ENCODE measurements at places on chromosomes 11 and 22.

- no peak for DNase-seq
Measured at GRCh38 chr11:19646921-19647320, 65.7 kb upstream of the NAV2 start.

GRCh38 chr11:44775985-44776446, 49.3 kb downstream of the TSPAN18 start:
- DNase-seq: no peak

GRCh38 chr11:69613594-69613993, 27.4 kb upstream of the CCND1 start:
- no peak for DNase-seq

GRCh38 chr11:57279116-57279515, 42.1 kb upstream of the APLNR start:
- DNase-seq: no peak

DNA sequence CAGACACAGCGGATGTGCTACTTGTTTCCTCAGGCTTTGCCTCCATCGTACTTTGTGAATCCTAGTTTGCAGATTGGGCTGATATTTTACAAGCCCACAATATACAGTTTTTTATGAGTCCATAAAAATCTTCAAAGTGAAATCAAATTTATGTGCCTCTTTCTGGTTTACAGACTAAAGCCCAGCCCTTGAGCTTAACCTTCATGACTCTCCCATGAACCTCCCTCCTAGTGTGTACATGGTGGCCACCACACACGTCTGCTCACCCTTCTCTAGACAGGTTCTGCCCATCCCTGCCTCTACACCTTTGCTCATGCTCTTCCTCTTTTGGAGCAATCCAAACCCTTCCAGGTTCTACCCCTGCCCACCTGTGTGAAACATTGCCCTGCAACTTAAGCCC, 129.4 kb downstream of the TENM4 start:
- no peak for DNase-seq

DNA sequence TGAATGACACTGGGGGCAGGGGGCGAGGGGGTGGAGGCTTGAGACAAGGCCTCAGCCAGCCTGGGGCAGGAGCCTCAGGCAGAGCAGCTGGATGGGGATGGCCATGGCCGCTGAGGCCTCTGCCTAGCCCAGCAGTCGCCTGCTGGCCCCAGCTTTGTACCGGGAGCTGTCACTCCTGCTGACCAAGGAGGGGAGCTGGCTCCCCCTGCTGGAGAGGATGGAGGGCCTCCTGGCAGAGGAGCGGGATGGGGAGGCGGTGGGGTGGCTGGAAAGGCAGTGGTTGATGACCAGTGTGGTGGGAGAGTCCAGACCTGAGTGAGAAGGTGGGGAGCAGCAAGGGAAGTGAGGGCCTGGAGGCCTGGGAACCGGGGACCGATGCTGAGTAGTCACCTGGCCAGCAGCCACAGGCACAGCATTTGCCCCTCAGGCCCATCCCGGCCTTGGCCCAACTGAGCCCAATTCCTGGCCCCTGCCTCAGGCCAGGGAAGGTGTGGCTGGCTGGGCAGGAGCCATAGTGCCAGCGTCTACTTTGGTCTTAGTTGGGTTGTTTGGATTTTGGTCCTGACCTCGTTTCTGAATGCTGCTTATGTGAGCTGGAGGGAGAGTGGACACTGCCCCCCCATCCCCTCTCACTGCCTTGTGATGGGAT, 6.0 kb upstream of the SUSD2 start:
- no peak for DNase-seq

GRCh38 chr22:25212337-25212736, 7.1 kb upstream of the CRYBB2 start:
- DNase-seq: no peak

DNA sequence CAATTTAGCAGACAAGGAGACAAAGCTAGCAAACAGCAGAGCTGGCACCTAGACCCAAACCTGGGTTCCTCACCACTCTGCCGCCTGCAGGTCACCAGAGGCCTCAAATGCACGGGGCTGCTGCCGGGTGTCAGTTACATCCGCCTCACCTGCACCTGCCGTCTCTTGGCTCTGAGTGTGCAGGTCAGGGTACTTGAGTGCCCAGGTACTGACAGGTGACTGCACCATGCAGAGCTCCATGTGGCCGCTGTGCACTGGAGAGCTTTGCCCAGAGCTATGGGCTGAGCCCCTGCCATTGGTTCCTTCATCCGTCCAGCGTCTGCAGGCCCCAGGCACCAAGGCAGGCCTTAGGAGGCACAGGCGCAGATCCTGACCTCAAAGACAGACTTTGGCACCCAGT, 35.0 kb downstream of the PDGFB start:
- peak; percentile 88 for DNase-seq

- DNase-seq: no peak
Measured at GRCh38 chr11:45748801-45749200, 56.1 kb upstream of the SLC35C1 start.

- no peak for DNase-seq
Measured at GRCh38 chr11:5345831-5346230, 2.5 kb upstream of the OR51B5 start.

DNA sequence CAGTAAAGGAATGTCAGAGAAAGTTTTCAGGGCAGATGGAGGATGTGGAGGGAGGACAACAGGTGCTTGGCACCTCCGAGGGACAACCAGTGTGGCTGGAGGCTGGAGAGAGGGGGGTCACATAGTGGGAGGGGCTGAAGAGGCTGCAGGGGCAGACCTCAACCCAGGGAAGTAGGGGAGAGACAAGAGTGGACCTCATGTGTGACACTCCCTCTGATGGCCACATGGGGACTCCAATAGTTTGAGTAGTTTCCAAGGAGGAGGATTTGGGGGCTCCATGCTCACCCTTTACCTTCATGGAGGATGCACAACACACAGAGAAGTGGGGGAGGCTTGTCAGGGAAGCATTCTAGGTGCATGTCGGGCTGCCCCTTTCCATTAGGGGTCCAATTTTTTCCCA, 35.1 kb upstream of the ASPHD2 start:
- no peak for DNase-seq

DNA sequence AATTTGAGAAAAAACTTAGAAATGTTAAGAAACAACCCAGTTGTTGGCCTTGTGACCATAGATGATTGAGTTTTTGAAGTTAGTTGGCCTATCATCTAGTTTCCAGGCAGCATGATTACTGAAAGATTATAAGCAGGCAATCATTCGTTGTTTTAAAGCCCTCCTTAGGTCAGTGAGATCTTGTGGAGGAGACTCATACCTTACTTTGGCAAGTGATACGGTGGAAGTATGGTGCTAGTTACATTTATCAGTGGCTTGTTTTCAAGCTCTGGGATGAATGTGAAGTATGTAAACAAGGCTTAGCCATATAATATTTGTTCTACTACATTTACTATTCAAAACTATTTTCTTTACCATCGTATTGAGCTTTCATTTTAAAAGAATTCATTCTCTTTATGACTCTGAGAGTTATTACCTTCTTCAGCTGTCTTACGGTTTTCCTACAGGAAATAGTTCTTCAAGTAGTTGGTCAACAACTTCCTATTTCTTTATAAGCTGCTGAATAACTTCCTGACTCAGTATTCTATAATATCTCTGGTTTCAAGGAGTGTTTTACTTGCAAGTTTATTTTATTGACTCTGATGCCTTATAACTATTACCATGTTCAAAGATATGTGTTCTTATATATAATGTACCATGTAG, 7.3 kb downstream of the YAP1 start:
- DNase-seq: no peak

GRCh38 chr11:18594999-18595749, 4.4 kb upstream of the MISFA start:
- DNase-seq: no peak

All from NCI-H774 (cell line).